Esophagus mucosa (tissue), 1 donor: ENCODE measurements at places on chromosomes 3 and 15.

DNA sequence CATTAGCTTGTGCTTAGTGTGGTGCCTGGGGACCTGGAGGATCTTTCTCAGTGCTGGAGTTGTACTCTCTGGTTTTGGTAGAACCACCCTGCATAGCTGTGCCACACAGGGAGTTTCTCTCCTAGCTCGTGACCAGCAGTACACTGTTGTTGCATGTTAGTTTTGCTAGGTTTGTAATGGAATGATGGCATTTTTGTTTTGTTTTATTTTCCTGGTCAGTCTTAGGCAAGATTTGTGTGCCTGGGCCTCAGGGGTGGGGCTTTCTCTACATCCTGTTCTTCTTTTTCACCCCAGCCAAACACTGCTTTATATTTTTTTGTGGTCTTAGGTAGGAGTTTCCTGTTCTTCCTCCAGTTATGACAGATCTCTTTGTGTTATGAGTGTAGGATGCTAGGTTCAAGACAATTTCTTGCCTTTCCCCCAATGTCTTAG is 534.5 kb upstream of the KCNMB2 start:
- no peak for ATAC-seq

DNA sequence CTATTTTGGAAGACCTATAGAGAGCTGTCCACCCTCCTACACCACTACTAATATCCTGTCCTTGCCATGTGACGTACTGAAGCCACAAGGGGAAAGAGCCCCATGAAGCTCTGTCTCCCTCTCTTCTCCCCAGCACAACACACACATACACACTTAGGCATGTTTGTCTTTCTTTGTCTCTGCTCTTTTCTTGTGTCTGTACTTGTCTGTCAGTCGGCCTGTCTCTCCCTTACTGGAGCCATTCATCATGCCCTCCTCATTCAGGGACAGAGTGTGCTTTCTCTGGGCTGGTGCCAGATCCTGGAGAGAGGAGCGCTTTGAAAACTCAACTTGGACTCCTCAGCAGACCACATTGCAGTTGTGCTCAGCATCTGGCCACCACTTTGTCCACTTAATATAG is 47.6 kb downstream of the PSMD6 start:
- peak; percentile 82 for ATAC-seq

- no peak for ATAC-seq
Observed at GRCh38 chr3:29247088-29247745, 33.7 kb upstream of the RBMS3 start.

- no peak for ATAC-seq
Observed at GRCh38 chr3:15959434-15959811, 161.6 kb upstream of the ANKRD28 start.

DNA sequence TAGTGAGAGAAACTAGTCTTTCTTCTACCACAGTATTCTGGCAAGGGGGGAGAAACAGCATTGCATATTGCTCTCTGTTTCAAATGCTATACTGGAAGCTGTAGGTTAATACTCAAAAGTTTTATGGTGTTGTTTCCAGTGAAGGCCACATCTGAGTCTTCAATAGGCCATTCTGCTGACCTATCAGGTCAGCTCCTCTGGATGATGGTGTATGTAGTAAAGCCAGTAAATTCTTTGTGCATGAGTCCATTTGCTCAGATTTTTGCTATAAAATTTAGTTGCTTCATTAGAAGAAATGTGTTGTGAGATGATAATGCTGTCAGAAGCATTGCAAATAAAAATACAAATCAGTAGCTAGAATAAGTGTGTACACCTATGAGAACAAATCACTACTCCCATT is 64.9 kb upstream of the RBMS3 start:
- no peak for ATAC-seq

DNA sequence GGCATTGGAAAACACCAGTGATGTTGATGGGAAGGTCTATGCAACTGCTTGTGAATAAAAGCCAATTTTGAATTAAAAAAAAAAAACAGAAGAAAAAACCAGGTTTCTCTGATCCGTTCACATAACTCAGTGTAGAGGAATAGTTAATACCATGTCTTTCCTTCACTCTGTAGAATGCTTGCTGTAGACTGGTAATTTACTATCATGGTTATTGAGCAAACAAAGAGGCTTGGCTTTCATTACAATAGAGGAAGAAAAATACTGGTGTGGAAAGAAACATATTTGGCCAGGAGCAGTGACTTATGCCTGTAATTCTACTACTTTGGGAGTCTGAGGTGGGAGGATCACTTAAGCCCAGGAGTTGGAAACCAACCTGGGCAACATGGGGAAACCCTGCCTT is 41.1 kb downstream of the GATM start:
- ATAC-seq, result no peak

DNA sequence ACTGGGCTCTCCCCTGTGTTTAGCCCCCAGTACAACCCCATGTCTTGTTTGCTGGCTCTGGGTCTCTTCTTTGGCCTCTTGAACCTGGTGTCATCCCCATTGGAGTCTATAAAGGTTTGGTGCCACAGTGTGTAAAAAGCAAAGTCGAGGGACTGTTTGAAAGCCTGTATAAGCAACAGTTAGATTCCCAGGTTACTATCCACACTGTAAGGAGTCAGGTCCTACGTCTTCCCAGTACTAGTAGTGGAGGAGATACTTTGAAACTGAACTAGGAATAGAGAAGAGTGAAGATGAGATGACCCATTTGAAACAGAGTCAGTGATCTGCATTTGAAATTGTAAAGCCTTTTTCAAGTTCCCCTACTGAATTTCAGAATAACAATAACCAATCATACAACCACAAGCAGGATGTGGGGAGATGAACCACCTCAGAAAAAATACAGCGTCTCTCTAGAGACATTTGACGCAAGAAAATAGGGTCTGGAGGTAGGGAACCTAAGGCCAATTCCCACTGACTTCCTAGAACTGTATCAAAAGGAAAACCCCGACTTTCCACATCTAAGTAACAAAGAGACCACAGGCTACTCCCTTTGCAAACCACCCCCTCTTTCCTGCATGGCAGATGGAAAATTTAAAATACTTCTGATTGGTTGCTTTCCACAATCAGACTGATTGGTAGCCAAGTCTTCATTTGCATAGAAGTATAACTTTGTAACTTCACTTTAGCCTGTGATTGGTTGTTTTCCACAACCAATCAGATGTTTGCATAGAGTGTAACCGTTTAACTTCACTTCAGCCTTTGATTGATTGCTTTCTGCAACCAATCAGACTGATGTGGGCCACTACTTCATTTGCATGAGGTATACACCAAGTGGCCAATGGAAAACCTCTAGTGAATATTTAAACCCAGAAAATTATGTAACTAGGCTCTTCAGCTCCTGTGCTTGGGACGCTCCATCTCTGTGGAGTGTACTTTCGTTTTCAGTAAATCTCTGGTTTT is 49.9 kb upstream of the NEDD4 start:
- no peak for ATAC-seq

DNA sequence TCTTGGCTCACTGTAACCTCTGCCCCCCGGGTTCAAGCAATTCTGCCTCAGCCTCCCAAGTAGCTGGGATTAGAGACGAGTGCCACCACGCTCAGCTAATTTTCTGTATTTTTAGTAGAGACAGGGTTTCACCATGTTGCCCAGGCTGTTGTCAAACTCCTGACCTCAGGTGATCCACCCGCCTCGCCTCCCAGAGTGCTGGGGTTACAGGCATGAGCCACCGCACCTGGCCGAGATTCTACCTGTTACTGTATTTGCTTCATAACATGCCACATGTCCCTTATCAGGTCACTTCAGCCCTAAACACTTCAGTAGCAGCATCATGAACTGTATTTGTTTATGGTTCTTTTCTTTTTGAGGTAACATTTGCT is 7.5 kb upstream of the LCTL start:
- no peak for ATAC-seq

GRCh38 chr15:85479071-85479647 is 98.8 kb downstream of the AKAP13 start:
- ATAC-seq, result no peak

DNA sequence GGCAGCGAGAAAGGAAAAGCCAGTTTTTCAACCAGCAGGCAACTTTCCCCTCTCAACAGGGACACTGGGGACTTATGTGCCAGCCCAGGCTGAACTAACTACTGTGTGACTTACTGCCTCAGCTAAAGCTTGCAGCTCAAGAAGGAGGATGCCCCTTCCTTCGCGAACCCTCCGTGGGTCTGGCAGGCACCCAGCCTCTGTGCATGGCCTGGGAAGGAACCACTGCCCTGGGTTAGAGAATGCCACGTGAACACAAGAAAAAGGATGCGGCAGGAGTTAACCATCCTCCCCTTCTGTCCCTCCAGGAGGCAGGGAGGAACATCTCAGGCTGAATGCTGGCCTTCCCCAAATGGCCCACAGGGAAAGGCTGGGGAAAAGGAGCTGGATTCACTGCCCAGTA is 29.0 kb downstream of the CHDH start:
- ATAC-seq, result no peak
